ENCODE measurements at places on chromosomes 3 and 15. TPM values are rescaled to one million over a fixed set of nuclear protein-coding genes. Genes with fewer than 3 reads are reported as not detected.

DNA sequence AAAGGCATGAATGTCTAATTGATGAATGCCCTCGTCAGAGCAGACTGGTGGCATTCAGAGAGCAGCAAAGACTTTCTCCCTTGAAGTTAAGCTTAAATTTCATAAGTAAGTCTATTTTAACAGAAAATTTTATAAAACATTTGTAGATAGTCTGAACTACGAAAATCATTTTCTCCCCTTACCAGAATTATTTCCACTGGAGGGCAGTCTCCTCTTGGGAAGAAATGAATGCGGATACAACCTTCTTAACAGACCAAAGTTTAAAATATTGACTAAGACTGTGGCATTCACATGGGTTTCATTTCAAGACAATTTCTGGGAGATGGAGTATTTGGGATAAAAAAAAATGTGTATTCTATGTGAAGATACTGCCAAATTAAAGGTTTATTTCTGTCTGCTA is 669.0 kb downstream of the FHIT start:
- no peak for DNase-seq

FRG2C gene
- not detected for total RNA-seq

SCAP gene
- total RNA-seq, result 53.0 TPM

DNA sequence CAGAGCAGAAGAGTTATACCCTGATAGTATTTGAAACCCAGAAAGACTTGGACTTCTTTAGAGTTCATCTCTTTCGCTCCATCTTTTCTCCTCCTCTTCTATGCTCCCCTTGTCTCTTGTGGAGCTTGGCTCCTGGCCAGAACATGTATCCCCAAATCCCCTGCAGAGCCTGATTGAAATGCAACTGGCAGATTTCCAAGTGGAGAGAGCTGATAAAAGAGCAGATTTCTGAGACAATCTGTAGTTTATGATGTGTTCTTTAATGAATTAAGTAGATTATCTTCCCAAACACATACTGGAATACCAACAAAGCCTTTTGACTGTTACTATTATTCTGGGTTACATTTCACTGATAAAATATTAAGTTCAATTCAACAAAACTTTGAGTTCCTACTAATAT is 33.4 kb downstream of the UNC13C start:
- DNase-seq, result no peak

FGF12 gene
- 450 TPM for total RNA-seq

OIP5 gene
- total RNA-seq, result not detected

- no peak for DNase-seq
Observed at GRCh38 chr3:120909602-120909878, 1.5 kb downstream of the STXBP5L start.

- no peak for DNase-seq
Observed at GRCh38 chr15:34188711-34189110, 21.2 kb downstream of the KATNBL1 start.

GRCh38 chr3:49454458-49454857 is 15.6 kb upstream of the DAG1 start:
- DNase-seq, result peak; percentile 53

DNA sequence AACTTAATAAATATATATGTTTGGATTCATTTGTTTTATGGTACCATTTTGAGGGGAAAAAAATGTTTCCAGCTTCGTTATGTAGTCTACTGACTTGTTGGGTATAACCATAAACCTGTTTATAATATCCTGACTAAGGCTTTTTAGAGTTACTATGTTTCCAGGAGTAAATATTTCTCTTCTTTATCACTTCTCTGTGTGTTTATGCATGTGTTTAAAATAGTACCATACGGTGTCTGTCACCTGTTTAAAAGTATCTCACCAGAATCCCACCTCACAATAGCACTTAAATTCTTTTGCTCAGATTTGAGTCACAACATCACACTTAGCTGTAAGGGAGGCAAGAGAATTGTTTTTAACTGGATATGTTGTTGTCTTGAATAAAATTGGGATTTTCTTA is 15.1 kb downstream of the LACTB start:
- no peak for DNase-seq

DNA sequence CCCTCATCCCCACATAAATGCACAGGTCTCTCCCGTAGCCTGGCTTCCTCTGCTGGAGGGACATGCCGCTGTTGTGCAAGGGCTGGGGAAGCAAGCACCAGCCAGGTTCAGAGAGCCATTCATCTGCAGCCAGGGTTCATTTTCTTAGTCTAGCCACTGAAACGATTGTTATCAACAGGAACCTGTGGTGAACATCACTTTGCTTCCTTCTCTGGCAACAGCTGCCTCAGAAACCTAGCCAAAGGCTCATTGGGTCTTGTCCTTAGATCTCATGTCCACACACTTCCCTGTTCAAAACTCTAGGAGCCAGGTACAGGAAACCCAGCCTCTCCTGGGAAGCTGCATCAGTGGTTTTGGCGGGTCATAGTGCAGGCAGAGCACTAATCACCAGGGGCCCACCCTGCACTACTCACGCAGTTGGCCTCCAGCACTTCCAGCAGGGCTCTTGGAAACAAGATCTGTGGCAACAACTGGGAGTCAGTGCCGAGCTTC is 47.0 kb downstream of the OXNAD1 start:
- no peak for DNase-seq

WDR93 gene
- not detected for total RNA-seq

- no peak for DNase-seq
Observed at GRCh38 chr3:187913617-187914033, 168.4 kb upstream of the BCL6 start.

DNA sequence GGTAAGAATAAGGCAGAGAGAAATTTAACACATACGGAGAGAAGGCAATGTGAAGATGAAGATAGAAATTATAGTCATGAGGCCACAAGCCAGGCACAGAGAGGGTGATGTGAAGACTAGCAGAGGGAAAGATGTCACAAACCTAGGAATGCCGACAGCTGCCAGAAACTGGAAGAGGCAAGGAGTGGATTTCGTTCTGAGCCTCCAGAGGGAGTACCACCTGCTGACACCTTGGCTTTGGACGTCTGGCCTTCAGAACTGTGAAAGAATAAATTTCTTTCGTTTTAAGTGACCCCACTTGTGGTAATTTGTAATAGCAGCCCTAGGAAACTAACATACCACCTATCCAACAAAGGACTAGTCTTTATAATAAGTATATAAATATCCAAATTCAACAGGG is 5.0 kb upstream of the SGO1 start:
- DNase-seq, result no peak
